ENCODE measurements at places on chromosomes 7 and 10. TPM values are rescaled to one million over a fixed set of nuclear protein-coding genes. Genes with fewer than 3 reads are reported as not detected.

DNA sequence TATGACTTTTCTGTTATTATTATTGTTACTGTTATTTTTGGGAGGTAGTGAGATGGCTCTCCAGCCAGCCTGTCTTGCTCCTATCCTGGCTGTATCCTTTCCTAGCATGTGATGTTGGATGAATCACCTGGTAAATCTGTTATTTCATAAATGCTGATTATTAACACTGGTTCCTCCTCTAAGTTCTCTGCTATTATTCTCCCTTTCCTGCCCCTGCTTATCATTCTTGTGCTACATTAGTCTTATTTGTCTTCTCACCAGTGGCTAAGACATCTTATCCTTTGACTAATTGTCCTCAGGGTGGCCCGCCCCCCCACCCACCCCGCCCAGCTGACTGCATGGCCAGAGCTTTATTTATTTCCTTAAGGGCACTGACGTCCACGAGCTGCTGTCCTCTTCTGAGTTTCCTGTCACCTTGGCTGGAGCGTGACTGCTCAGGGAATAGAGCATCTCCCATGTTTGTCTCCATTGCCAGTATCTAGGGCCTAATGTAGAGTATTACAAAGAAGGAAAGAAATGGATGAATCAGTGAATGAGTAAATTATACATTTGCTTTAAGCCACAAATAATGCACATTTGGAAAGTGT, 110.1 kb upstream of the KLF6 start:
- DNase-seq = no peak

DNA sequence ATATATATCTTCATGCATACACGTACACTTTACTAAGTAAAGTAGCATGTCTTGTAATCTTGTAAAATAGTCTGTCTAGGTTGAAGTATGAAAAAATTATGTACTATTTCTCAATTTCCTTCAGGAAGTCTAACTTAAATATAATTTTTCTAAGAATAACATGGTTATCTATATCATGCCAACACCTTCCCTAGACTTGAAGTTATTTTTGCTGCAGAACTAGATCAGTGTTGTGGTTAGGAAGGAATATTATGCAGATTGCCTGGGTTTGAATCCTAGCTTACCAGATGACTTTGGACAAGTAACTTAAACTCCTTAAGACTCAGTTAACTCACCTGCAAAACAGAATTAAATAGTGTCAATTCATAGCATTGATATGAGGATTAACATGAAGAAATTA, 142.2 kb upstream of the SEMA3A start:
- DNase-seq = no peak

- no peak for DNase-seq
These were observed 97.0 kb downstream of the CTTNBP2 start for GRCh38 chr7:117776224-117776623.

DNA sequence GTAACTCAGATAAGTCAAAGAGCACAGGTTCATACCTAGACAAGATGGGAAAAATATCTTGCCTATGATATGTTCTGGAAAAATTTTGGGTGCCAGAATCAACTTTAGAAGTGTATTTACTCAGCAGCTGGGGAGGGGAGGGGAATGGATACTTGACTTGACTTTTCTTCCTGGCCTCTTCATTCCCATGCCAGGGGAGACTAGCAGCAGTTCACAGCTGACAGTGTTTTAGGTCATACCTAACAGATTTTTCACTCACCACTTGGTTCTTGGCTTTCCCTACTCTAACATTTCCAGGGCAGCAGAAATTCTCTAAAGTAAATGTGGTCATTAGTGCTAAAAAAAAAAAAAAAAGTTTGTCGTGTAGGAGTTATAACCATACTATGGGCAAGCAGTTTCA, 46.3 kb downstream of the TAS2R16 start:
- no peak for DNase-seq

NACAD gene
- total RNA-seq = 0.08 TPM

- DNase-seq = no peak
These were observed 133.6 kb upstream of the JCAD start for GRCh38 chr10:30192846-30193608.

DNA sequence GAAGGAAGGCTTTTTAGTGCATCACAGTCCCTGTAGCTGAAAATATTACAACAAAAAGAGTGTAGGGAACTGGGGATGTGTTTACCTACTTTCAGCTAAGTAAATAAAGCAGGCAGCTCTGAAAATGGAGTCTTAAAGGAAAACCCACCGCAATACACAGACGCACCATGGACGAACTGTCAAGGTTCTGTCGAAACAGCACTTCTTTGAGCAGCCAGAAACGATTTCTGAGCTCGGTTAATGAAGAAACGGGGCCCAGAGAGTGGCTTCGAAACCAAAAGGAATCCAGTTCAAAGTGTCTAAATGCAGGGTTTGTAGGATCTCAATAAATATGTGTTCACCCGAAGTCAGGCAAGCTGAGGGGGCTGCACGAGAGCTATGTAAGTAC, 275.4 kb upstream of the NEBL start:
- DNase-seq = no peak

- no peak for DNase-seq
These were observed 2.1 kb upstream of the TRIL start for GRCh38 chr7:28960071-28960840.

DNA sequence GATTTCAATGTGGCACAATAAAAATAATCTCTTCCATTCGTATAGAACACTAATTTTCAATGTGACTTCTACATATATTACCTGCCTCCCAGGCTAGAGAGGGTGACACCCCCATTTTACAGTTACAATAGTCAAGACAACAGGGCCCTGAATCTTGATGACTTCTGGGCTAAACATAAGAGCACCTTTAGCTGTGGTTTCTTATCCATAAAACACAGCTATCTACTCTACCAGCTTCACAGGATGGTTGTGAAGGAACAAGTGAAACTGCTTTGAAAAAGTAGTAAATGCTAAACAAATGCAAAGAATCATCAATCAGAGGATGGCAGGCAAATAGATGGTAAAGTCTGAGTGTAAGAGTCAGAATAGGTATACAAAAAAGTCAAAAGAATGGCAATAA, 3.6 kb upstream of the TLL2 start:
- DNase-seq = no peak

CALCR gene
- total RNA-seq = not detected

GRCh38 chr10:12463459-12463838, 114.1 kb downstream of the CAMK1D start:
- no peak for DNase-seq
